ENCODE measurements at places on chromosomes 4 and X.

- DNase-seq, result no peak
These were observed 22.4 kb upstream of the CPLX1 start for GRCh38 chr4:848307-848691.

DNA sequence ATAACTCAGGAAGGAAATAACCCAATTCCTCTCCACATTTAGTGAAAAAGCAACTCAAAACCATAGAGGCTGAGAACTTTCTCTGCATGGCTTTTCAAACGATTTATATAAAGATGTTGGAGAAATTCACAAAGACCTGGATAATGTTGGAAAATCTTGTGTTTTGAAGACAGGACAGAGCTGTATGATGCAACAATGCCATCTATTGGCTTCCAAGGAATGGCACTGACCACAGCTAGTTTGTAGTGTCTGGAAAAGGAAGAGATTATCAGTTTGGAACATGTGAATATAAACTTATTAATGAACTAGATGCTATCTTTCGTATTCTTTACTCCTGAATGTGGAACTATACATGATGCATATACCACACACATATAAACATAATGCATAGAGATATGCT, 503.6 kb downstream of the IL1RAPL1 start:
- DNase-seq, result no peak

- DNase-seq, result no peak
These were observed 11.5 kb upstream of the RASSF6 start for GRCh38 chr4:73631565-73632226.

DNA sequence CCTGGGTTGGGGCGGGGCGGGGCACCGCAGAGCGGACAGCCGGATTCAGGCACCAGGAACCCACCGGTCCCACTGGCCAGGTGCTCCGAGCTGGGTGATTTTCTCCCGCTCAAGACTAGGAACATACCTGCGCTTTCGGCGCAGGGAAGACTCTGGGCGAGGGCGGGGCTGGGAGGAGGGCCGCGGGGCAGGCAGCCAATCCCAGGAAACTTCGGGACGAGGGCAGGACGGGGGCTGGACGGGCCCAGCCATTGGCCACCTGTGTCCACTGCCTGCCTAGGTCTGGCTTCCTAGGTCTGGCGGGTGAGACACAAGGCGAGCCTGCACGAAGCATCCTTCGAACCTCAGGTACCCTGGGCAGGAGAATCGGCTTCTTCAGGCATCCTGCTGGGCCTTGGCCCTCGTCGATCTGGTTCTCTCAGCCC, 274 bp upstream of the ERVMER34-1 start:
- DNase-seq, result no peak

- DNase-seq, result no peak
These were observed 9.2 kb downstream of the TMEM156 start for GRCh38 chr4:39023059-39023458.

GRCh38 chr4:144347121-144347520, 206.6 kb upstream of the GYPA start:
- DNase-seq, result no peak

DNA sequence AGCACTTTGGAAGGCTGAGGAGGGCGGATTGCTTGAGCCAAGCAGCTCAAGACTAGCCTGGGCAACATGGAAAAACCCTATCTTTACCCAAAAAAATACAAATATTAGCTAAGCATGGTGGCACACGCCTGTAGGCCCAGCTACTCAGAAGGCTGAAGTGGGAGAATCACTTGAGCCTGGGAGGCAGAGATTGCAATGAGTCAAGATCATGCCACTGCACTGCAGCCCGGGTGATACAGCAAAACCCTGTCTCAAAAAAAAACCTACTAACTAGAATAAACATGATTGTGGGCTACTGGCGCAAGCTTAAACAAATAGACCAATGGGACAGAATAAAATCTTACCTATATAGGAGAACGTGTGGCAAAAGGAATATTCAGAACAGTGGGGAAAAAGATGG, 7.3 kb downstream of the CDKL2 start:
- DNase-seq, result no peak

GRCh38 chr4:159046683-159047082, 56.2 kb upstream of the RAPGEF2 start:
- DNase-seq, result no peak

GRCh38 chrX:55713631-55714030, 3.9 kb upstream of the RRAGB start:
- DNase-seq, result no peak

DNA sequence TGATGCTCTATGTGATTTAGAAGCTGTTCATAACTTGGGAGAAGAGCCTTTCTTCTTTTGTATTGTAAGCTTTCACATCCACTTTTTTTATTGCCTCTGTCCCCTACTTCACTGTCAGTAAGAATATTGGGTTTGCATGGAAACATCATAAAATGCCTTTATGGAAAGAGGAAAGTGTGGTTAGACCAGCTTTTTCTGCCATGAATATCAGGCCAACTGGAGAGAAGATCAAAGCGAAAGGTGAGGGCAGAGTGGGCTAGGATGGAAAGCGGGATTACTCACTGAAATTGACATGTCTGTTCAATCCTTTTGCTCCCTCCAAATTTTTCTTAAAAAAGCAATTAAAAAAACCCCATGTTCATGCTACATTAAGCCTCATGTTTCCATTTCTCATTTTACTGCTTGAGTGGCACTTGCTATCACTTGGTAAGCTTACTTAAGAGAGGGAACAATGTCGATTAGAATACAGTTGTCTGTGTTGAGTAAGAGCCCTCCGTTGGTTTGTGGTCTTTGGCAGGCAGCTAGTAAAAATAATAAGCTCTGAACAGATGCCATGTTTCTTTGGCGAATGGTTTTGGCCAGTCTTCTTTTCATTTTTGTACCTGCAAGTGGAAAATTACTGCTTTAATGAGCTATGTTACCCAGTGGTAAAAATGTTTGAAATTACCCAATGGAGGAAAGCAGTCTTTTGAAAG, 35.9 kb downstream of the SUPT20HL1 start:
- DNase-seq, result peak; percentile 10

DNA sequence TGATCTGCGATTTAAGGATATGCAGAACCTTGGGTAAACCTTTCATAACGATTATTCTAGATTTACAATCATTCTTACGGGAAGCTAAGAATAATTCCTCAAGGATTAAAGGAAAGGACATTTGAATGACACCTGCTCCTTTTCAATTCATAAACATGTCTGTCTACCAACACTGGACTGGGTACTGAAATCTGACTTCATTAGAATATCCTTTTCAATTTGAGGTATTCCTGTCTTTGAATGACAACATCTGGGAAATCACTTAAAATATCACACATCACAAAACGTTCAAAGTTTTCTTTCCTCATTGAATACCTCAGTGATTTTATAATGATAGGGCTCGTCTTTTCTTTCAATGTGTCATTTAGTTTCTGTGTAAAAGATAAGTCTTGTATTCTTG, 87.7 kb downstream of the CFAP47 start:
- DNase-seq, result no peak

DNA sequence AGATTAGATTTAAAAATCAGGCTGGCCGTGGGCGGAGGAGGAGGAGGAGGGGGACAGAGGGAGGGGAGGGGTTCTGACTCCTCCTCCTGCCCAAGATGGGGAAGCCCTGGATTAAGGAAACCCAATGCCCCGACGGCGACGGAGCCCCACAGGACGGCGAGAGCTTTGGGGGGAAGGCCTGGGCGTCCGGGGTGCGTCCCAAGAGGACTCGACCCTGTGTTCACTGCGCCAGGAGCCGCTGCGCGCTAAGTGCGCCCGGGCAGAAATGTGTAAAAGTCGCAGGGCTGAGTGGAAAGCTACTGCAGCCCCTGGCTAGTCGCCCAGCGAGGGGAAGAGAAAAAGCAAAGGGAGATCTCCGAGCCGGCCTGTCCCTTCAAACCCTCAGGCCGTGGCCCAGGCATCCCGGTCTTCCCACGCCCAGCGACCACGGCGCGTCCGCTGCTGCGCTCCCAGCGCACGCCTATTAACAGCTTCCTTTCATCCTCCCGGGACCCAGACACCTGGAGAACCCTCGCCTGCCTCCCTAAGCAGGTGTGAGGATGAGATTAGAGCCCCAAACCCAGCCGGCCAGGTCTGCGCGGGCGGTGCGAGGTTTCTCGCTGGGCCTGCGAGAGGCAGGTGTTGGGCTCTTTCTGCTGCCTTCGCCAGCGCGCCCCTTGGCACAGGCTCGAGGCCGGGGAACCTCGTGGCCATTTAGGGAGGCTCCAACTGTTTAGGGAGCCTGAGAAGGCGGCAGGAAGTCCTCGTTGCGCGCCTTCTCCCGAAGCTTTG, 1.4 kb upstream of the RPS6KA3 start:
- no peak for DNase-seq

- no peak for DNase-seq
These were observed 77.3 kb downstream of the MAGEA10 start for GRCh38 chrX:152061083-152061482.

DNA sequence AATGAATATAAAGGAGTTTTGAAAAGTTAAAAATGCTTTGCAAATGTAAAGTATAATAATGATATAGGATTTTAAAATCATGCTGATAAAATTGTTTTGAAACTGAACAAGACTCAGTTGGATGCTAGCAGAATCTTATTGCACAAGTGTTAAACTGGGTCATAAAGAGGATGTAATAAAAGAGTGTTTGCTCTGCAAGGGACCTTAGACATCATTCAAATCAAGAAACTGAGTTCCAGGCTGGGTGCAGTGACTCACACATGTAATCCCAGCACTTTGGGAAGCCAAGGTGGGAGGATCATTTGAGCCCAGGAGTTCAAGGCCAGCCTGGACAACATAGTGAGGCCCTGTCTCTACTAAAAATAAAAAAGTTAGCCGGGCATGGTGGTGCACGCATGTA, 27.5 kb upstream of the DUSP21 start:
- no peak for DNase-seq

DNA sequence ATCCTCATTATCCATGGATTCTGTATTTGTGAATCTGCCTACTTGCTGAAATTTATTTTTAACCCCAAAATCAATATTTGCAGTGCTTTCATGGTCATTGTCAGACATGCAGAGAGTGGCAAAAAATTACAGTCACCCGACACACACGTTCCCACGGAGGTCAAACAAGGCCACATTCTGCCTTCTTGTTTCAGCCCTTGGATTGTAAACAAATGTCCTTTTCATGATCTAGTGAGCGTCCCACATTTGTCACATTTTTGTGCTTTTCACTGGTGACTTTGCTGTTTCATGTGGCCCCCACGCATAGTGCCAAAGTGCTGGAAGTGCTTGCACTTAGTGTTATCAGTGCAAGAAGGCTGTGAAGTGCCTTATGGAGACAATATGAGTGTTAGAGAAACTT, 45.0 kb downstream of the SOD3 start:
- DNase-seq, result no peak

GRCh38 chr4:38242101-38242500, 281.9 kb downstream of the PTTG2 start:
- DNase-seq, result no peak
